ENCODE measurements at places on chromosomes 16 and 17.

GRCh38 chr16:3095869-3096268 is 3.2 kb downstream of the ZSCAN10 start:
- DNase-seq: no peak

- no peak for DNase-seq
These were observed 63.3 kb downstream of the RNF213 start for GRCh38 chr17:80323982-80324381.

DNA sequence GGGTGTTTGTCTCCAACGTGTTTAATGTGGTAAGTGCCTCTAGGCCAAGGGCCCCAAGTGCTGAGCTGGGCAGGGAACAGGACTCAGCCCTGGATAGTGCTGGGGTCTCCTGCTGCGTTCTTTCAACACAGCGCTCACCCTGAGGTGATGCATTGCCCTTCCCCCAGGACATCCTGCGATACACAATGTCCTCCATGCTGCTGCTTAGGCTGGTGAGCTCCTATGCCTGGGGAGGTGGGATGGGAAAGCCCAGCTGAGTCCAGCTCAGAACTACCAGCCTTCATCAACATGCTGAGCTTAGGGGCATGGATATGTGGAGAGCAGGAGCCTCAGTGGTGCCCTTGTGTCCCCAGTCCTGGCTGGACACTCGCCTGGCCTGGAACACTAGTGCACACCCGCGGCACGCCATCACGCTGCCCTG is 563 bp downstream of the ZACN start:
- DNase-seq: no peak

GRCh38 chr17:68656666-68657065 is 55.5 kb upstream of the FAM20A start:
- no peak for DNase-seq

- DNase-seq: no peak
These were observed 765 bp downstream of the MYO18A start for GRCh38 chr17:29179232-29180033.

DNA sequence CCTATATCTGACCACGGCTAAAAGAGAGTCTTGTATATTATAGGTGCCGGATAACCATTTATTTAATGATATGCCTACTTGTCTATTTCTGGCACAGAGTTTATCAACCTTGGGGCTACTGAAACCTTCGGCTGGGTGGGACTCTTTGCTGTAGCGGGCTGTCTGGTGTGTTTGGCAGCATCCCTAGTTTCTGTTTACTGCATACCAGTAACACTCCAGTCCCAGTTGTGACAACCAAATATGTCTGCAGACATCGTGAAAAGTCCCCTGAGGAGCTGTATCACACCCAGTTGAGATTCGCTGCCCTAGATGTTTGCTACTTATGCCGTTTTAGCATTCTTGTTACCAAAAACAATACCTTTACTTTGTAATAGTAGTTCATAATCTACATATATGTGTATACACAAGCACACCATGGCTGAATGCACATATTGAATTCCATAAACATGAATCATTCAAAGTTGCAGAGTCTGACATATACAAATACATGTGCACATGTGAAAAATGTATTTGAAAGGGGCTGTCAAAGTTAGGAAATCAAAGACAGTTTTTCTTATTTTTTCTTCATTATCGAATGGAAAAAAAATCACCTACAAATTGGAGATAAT is 89.1 kb upstream of the SHISA6 start:
- no peak for DNase-seq

DNA sequence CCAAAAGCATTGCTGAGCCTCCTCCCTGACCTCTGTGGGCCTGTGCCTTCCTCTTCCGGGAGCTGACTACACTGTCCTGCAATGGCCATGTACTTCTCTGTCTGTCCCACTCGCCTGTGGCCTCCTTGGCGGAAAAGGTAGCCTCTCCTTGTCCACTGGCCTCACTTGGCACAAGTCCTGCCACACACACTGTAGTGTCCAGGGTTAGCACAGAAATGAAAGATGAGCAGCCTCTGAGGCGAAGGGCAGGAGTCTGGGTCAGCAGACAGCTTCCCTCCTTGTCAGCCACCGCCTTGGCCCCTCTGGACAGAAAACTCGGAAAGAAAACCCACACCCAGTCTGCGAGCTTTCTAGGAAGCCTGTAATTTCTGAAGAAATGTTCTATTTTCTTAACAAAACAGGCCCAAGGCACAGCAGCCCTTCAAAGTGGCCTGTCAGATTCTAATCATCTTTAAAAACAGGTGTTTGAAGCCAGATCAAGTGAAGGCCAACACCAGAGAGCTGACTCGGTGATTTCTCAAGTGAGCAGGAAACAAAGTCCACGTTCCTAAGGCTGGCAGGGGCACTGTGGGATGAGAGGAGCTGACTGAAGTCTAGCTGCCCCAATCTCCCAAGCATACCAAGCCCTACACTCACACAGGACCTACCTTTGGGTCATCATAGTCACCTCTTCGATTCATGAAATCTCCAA is 67.2 kb downstream of the GTF3C1 start:
- no peak for DNase-seq

DNA sequence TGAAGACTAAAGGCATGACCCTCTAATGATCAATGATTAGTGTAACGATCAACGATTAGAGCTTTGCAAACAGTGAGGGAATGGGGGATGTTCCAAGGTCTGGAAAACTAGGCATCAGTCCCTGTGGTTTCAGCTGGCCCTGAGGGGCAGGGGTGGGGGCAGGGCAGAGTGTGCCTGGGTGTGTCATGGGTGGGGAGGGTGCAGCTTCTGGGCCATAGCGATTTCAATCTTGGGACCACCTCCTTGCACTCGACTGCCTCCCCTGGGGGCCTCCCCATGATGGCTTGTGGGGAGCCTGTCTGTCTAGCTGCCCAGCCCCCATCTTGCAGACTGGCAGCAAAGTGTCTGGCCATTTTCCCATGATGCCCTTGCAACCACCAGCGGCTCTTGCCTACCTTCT is 8.4 kb downstream of the TAC4 start:
- no peak for DNase-seq

GRCh38 chr17:59373882-59374495 is 42.5 kb downstream of the YPEL2 start:
- no peak for DNase-seq

GRCh38 chr17:69620363-69620762 is 205.9 kb downstream of the MAP2K6 start:
- no peak for DNase-seq

GRCh38 chr17:54903375-54903774 is 2.7 kb downstream of the TOM1L1 start:
- no peak for DNase-seq

DNA sequence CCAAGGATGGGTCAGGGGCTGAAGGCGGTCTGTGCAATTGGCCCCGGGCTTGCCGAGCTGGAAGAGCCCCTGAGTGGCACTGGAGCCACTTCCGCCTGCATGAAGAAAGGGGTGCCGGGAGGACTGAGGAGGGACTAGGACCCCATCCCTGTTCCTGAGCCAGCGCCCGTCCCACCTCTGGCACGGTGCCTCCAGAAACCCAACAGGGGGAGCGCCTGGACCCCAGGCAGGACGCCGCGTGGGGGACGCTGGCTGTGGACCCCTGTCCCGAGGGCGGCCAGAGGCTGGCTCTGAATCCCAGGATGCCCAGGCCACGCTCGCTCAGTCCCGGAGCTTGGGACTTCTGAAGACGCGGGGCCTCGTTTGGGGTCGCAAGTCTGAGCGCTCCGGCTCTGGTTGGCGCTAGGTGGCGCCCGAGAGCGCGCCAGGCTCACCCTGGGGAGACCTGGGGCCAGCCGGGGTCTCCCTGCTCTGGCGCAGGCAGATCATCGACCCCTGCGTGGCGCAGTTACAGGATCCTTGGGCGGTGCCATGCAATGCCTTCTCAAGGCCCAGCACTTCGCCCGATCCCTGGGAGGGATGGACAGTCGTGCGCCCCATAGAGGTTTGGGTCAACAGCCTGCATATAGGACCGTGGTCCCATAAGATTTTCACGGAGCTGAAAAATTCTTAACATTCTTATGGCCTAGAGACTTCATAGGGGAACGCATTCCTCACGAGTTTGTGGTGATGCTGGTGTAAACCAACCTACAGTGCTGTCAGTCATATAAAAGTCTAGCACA is 58.5 kb upstream of the CREBBP start:
- DNase-seq: no peak

GRCh38 chr17:47310186-47310733 is 13.5 kb upstream of the EFCAB13 start:
- no peak for DNase-seq

DNA sequence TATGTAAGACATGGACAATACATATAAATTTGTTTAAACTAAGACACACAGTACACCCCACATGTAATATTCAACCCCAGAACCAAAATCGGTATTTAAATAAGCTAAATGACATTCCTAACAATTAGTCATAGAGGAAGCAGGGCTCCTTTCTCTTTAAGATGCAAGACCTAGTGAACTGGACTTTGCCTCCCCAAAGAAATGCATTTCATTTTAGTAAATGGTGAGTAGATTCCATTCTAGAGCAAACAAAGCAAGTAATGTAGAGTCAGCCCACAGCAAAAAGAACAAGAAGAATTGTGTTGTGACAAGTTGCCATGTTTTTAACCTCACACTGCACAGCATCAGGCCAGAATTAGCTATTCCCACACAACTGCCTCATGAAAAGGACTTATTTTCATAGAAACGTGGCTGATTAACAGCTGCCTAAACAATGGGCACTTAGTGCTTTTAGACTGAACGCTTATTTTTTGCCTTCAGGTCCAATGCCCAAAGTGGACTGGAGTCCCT is 14.4 kb downstream of the DNAJC7 start:
- DNase-seq: no peak

- DNase-seq: no peak
These were observed 394.5 kb upstream of the SOX9 start for GRCh38 chr17:71726341-71726740.

- DNase-seq: no peak
These were observed 13.9 kb upstream of the FZD2 start for GRCh38 chr17:44543213-44543904.

GRCh38 chr17:80408872-80409271 is 6.1 kb upstream of the ENDOV start:
- DNase-seq: no peak

DNA sequence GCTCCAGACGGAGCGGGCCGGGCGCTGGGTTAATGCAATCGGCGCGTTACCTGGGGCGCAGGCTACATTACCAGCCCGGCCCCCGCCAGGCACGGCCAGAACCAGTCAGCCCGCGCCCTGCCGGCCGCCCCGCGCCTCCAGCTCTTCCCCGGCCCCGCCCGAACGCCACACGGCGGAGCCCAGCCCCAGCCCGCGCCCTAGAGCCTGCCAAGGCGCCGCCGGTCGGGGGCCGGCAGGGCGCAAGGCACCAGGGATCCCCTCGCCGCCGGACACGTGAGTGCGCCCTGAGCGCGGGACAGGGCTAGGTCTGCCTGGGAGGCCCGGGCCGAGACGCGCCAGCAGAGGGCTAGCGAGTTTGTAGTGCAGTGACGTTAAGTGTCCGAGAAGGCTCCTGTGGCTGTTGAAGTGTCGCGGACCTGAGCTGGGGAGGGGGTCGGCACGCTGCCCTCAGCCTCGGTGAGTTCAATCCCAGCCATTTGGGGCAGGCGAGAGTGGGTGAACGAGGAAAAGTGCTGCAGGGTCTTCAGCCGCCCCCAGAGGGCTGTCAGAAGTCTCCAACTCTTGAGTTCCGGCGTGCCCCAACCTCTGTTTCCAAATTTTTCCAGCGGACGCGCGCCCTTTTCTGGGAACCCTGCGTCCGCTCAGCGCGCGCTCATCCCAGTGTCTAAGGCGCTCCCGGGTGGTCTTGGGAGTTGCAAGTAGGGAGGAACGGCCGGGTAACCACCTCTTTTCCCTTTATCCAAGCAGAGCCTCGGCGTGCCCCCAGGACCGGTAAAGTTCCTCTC is at the start of gene SLC6A2:
Gene SLC6A2, plus strand, starts transcription at position 92 of the 785 bp plus-strand sequence. CDS start 707 bp downstream, outside the sequence.
- no peak for DNase-seq

GRCh38 chr16:86869288-86870022 is 291.1 kb downstream of the FOXL1 start:
- DNase-seq: no peak

DNA sequence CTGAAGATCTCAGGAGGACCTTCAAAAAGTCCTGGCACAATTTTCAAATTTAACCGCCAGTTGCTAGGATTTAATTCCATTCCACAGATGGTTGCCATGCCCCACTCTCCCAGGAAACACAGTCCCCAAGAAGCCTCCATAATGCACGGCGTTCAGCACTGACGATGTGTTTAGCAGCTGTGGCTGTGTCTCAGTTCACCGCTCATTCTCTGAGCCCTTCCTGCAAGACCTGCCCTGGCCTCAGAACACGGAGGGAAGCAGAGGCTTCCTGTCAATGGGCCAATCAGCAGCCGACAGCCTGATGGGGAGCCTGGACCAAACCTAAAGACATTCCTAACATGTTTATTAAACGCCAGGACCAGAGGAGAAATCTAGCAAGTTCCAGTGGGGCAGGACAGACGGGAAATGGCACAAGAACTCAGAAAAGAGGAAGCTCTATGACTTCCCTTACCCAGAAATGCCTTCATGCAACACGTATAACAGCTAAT is 4.9 kb downstream of the MYLK3 start:
- no peak for DNase-seq

DNA sequence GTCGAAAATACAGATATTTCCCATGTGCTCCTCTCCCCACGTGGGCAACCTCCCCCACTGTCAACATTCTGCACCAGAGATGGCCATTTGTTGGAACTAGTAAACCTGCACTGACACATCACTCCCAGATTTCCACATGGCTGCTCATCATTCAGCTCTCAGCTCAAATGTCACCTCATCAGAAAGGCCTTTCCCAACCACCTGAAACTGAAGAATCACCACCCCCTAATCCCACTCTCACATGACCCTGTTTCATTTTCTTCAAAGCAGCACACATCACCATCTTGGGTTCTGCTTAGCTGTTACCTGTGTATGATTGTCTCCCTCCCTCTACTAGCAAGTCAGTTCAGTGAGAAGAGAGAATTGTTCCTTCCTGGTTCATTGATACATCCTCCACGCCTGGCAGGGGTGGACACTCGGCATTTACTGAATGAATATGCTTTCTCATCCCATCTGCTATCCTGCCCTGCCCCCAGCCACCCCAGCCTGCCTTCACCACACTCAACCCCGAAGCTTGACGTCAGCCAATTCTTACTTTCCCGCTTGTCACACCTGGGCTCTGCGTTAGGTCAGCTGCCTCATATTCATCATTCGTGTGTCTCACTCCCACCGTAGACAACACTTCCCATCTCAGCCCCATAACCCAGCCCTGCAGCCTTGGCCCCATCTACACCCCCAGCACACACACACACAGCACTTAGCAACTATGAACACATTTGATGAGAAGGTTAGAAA is 1.5 kb downstream of the C17orf114 start:
- no peak for DNase-seq

- DNase-seq: no peak
These were observed 881 bp upstream of the LLGL1 start for GRCh38 chr17:18224387-18225120.

- no peak for DNase-seq
These were observed 1125.7 kb upstream of the GOT2 start for GRCh38 chr16:59859676-59860402.

GRCh38 chr16:78630102-78630501 is 530.6 kb downstream of the WWOX start:
- no peak for DNase-seq
